ENCODE measurements at places on chromosomes 16 and 17.

DNA sequence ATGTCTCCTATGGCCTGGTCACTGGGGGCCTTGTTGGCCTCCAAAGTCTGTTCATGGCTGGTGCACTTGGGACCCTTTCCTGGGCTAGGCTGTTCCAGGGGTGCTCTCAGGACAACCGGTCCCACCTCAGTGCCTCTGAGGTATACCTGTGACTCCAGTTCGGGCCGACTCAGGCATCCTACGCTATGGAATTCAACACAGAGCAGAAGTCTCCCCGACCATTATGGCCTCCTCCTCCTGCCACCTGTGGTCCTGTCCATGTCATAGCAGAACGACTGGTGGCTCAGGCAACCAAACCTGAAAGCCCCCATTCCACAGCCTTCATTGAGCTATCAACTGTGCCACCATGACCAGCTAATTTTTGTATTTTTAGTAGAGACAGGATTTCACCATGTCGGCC is 8.5 kb upstream of the PSMD7 start:
- no peak for DNase-seq

GRCh38 chr16:593406-593805 is 3.5 kb downstream of the RAB40C start:
- no peak for DNase-seq

GRCh38 chr16:62989480-62989879 is 953.2 kb upstream of the CDH8 start:
- DNase-seq, result no peak

- no peak for DNase-seq
Observed at GRCh38 chr17:8781776-8782175, 17.4 kb downstream of the MFSD6L start.

- DNase-seq, result no peak
Observed at GRCh38 chr16:23917621-23918020, 81.8 kb downstream of the PRKCB start.

GRCh38 chr16:24214992-24215391 is 41.1 kb upstream of the CACNG3 start:
- DNase-seq, result no peak

DNA sequence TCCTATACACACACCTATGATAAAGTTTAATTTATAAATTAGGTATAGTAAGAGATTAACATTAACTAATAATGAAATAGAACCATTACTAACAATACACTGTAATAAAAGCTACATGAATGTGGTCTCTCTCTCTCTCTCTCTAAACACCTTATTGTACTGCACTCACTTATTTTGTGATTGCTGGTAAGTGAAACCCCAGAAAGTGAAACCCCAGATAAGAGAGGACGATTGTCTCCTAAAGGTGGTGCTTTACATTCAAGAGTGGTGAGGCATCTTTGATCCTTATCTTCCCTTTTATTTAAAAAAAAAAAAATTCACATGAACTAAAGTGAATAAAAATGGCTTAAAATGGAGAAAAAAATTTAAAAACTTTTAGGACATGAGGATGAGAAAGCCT is 80.1 kb upstream of the TRAP1 start:
- DNase-seq, result no peak

- no peak for DNase-seq
Observed at GRCh38 chr16:3485821-3486505, 9.3 kb downstream of the C16orf90 start.

DNA sequence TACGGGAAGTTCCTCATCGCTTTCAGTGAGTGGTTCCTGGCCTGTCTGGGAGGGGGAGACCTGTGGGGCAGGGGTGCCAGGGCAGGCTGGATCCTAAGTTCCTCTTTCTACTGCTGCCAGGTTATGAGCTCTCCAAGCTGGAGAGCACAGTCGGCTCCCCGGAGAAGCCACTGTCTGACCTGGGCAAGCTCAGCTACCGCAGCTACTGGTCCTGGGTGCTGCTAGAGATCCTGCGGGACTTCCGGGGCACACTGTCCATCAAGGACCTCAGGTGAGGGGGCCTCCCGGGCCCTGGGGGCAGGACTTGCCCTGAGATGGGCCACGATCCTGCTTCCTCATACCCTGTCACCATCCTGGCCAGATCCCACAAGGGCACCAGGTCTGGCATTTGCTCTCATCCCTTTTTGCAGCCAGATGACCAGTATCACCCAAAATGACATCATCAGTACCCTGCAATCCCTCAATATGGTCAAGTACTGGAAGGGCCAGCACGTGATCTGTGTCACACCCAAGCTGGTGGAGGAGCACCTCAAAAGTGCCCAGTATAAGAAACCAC is 5.1 kb downstream of the PRSS8 start:
- no peak for DNase-seq

DNA sequence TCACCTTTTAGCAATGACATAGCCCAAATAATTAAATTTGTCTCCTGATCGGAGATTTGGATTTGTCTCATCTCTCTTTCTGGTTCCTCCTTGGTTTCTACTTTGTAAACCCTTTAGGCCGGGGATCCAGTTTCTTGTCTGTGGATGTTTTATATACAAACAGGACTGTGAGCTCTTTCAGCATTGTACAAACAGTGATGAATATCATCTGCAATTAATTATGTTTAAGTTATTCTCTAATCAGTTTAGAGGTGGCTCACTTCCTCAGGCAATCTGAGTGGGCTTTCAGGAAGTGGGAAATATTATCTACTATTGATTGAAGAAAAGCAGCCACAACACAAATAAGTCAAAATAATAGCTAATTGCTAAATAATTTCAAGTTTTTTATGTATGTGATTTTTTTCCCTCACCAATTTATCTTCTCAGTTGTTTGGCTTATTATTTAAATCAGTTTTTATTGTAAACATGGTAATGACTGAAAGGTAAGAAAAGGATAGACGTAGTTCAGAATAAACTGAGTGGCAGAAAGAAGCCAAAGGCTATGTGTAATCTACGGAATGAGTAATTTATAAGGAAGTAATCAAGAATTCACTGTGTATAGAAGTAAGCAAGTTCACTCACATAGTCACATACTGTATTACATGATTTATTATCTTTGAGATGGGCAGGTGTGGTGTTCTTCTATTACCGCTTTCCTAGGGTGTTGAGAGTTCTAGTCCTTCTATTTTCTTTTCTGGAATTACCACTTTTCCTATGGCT is 3.4 kb upstream of the ABCC11 start:
- no peak for DNase-seq

DNA sequence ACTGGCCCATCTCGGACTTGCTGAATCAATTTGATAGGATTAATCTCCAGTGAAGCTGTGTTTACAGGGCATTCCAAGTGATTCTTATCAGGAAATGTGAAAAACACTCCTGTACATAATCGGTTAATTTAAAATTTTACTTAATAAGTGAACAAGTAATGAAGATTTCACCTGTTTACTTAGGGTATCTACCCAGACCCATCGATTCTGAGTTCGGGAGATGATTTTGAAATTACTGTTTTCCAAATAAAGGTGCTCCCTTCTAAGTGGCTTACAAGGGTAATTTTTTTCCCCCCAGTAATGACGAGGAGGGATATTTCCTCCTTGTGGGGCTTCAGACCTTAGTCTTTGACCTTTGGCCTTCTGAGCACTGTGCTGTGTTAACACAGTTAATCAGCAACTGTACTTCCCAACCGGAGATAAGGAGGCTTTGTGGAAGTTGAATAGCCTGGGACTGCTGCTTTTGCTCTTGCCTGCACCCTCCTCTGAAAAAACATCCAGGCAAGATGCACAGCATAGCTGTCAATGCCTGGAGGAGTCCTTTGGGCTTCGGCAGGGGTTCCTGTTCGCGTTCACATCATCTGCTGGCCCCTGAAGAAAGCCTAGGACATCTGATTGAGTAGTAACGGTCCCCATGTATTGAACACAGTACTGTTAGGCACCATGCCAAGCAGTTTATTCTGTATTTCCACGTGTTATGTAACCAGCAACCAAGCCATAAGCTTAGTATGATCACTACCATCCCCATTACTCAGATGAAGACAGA is 1.8 kb downstream of the FAHD1 start:
- DNase-seq, result no peak

GRCh38 chr17:68588362-68588761 is 12.8 kb downstream of the FAM20A start:
- DNase-seq, result no peak

- peak; percentile 80 for DNase-seq
Observed at GRCh38 chr16:11078812-11079459, 134.6 kb downstream of the CLEC16A start.

- no peak for DNase-seq
Observed at GRCh38 chr16:68644715-68645493, at the start of gene CDH3. Gene CDH3, plus strand, starts transcription at chr16:68645310. Its CDS starts 70 bp downstream, at chr16:68645380.

- DNase-seq, result peak; percentile 47
Observed at GRCh38 chr17:44900894-44901293, 1.6 kb upstream of the EFTUD2 start.

DNA sequence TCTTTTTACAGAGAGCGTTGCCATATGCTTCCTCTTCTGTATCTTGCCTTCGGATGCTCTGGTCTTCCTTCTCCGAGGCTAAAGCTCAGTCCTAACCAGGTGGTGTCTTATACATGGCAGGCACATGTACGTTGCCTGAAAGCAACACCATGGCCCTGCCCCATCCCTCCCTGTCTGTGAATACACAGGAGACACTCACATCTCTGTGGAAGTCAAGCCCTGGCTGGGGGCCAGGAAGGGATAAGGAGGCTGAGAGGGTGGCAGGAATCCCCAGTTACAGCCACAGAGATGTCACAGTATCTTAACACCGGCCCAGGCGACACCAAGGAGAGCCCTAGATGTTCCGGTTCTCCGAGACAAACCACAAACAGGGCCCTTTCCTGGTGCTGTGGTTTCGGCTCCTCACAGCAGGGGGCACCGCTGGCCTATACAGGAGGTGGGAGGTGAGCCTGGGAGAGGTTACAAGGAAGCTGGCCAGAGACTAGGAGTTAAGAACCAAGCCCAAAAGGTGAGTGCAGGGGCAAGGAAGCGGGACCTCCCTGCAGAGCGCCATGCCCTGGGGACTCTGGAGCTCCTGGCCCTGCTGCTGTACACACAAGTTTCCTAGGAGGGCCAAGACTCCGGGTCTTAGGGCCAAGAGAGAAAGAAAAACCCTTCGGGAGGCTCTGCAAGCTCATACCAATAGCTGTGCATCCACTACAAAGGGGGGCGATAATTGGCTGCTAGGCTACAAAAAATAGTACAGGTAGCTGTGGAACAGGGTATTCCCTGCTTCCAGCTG is 41.7 kb downstream of the SRL start:
- peak; percentile 84 for DNase-seq

DNA sequence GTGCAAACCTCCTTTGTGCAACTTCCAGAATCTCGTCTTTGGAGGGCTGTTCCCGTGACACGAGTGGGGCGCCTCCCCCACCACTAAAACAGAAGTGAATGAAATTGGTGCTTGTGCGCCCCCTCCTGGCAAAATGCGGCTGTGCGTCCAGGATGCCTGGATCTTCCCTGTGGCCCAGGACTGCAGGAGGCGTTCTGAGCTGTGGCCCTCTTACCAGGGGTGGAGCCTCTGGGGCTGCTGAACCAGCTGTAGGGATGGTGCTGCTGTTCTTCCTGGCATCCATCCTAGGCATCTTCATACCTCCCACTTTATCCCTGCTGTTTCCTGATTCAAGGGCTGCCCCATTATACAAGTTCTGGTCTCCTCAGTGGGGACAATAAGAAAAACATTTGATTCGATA is 18.5 kb upstream of the NAGLU start:
- peak; percentile 96 for DNase-seq

DNA sequence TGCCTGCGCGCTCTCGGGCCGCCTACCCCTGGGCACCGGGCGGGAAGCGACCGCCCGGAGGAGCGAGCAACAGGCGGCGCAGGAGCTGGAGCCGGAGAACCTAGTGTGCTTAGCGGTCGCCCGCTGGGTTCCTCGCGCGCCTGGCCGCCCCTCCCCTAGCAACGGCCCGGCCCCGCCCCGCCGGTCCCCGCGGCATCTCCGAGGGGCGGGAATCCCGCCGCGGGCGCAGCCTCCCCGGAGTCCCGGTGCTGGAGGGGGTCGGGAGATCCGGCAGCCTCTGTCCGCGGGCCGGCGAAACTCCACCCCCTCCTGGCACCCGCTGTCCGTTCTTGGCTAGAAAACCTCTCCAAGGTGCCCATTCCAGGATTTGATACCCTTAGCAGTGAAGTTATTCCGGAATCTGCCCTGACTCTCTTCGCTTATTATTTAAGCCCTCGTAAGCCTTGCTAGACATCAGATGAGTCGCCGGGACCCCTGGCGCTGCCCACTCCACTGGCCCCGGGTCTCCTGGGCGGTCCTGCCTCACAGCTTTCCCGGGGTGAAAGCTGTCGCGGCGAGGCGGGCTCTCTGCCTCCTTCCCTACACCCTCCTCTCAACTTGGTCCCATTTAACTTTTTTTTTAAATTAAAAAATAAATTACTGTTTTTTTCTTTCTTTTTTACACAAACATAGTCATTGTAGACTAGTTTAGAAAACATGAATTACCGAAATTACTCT is at the start of gene RPRML:
Gene RPRML (minus strand): TSS at position 107 of the 717 bp plus-strand sequence. CDS start 246 bp downstream, outside the sequence.
- no peak for DNase-seq

GRCh38 chr16:31080756-31081419 is 6.7 kb downstream of the ZNF646 start:
- DNase-seq, result no peak

GRCh38 chr17:82153745-82154375 is 55.8 kb upstream of the FASN start:
- peak; percentile 90 for DNase-seq

- DNase-seq, result no peak
Observed at GRCh38 chr17:60676758-60677307, 818 bp upstream of the BCAS3 start.

DNA sequence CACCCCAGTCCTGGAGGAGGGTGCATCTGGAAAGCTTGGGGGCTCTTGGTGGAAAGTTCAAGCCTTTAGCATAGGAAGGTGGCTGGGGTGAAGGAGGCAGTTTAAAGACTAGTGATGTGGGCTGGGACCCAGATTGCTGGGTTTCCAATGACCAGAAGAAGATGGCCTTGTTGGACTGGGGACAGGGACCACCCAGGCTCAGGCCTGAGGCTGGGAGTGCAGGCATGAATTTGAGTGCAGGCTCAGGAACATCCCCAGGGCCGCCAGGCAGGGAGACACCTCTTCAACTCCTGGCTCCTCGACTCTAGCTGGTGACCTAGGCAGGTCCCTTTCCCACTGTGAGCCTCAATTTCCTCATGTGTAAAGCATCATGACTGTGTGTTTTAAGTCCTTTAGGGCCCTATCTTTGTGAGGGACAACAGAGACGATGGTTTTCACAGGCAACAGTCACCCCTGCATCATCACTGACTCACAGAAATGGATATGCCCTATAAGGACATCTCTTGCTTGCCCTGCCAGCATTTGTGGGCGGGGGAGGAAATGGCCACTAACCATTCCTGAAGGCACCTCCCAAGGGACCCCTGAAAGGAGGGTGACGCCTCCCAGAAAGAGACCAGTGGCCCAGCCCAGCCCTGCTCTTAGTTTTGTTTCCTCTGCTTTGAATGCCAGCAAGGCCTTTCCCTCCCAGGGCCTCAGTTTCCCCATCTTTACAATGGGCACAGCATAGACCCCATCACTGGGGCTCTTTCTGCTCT is 11.1 kb downstream of the NLRC5 start:
- peak; percentile 92 for DNase-seq

DNA sequence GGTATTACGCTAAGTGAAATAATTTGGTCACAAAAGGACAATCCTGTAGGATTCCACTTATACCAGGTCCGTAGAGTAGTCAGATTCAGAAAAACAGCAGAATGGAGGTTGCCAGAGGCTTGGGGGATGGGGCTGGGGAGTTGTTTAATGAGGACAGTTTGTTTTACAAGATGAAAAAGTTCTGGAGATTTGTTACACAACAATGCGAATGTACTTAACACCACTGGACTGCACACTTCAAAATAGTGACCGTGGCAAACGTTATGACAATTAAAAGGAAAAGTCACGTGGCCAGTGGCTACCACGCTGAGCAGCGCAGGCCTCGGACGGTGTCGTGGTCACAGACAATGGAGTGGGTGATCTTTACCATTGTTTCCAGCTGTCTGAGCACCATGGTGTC is 338.1 kb downstream of the SEC14L1 start:
- no peak for DNase-seq

- DNase-seq, result no peak
Observed at GRCh38 chr17:82441691-82442487, 8.7 kb downstream of the CYBC1 start.
